NCI-H524 treated with DMSO at 0.1 percent for 48 hours (cell line): ENCODE measurements at places on chromosomes 2 and 18.

DNA sequence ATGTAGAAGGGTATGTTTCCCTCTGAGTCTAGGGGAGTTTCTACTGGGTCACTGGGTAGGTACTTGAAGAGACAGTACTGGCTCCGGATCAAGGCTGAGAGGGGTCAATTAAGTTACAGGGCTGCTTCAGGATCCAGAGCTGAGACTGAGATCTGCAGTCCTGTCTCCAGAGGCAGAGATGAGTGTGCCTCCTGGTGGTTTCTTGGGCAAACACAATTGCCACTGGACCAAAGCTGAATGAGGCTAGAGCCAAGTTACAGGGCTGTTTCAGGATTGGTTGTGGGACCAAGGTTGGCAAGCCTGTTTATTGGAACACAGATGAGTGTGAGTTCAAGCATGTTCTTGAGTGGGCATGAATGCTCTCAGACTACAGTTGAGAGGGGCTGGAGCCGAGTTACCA, 157.9 kb downstream of the ADCYAP1 start:
- no peak for DNase-seq

- no peak for DNase-seq
Observed at GRCh38 chr2:191215666-191216065, 29.5 kb upstream of the MYO1B start.

GRCh38 chr2:51781691-51782090, 749.8 kb upstream of the NRXN1 start:
- DNase-seq, result no peak

DNA sequence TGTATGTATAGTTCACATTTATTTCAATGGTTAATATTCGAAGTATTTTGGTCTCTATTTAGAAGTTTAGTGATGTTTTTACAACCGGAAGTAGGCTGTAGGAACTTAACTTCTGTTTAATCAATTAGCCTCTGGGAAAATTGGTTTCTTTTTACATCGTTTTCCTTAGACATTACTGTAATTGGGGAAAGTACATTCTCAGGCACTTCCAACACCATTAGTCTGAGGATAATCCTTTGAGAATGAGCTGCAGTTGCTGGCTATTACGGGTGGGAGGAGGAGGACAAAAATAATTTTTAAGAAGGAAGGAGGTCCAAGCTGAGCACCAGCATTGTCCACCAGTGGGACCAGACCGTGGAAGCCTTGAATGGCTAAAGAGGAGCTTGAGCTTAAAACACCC, 70.4 kb upstream of the ST3GAL5 start:
- no peak for DNase-seq

- DNase-seq, result no peak
Observed at GRCh38 chr2:95062242-95063085, 37.0 kb downstream of the MAL start.

DNA sequence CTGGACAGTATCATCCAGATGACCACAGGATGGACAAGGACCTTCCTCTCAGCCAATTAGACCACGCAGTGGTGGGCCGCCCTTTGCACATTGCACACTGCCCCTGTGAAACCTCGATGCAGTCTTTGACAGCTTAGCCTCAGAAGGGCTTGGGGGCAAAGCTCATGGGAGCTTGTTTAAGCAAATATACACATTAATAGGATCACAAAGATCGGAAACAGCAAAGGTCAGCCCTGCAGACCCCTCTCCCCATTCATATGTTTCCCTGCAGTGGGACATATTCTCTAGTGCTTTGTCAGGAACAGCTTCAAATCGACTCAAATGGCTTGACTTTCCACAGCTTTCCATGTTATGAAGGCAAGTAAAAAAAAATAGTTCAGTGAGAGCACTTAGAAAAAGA, 189.6 kb upstream of the LYPD1 start:
- no peak for DNase-seq

DNA sequence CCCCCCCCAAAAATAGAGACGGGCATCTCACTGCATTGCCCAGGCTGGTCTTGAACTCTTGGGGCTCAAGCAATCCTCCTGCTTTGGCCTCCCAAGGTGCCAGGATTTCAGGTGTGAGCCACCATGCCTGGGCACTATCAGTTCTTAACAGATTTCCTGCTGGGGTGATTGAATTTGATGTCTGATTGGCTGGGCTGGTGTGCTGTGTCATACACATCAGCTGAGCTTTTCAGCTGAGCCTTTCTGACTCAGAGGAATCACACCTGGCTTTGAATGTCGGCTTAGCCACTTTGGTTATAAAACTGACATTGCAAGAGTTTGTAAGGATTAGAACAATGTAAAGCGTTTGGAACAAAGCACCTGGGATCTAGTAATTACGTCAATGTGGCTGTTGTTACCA, 18.9 kb downstream of the NCAPH start:
- no peak for DNase-seq

GRCh38 chr2:131046918-131047652, 46.2 kb downstream of the FAM168B start:
- DNase-seq, result no peak

DNA sequence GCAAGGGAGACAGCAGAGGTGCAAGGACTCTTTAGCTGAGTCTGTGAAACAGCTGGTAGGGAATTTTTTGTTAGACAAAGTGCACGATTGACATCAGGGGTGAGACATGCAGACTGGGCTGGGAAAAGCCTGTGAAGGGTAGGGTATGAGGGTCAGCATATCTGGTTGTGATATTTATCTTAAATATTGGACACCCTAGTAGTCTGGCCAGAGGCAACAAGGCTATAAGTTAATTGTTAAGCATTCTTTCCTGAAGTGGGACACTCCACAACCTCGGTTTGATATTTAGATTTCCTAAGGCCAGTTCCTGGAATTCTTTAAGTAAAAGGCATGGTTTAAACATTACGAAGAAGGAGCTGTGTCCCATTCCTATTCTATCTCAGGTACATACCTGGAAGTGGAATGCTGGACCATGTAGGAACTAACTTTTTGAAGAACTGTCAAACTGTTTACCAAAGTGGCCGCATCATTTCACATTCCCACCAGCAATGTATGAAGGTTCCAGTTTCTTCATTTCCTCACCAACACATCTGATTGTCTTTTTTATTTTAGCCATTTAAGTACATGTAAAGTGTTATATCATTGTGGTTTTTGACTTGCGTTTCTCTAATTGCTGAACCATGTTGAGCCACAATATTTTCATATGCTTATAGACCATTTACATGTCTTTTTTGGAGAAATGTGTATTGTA, 22.5 kb downstream of the EHBP1 start:
- no peak for DNase-seq

DNA sequence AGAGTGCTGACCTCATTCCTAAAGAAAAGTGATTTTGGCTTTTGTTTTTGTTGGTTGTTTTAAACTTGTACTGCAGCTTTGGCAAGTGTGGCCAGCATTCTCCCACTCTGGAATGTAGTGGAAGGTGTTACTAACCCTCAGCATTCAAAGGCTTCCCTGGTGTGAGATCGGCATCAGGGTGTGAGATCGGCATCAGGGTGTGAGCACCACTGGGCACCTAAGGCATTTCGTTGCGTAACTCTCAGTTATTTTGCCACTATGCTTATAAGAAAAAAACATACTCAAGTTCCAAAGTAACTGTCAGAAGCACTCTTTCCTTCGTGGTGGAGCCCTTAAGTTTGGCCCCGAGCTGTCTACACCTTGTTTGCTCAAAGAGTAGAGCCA, 1.7 kb downstream of the CYBRD1 start:
- no peak for DNase-seq

DNA sequence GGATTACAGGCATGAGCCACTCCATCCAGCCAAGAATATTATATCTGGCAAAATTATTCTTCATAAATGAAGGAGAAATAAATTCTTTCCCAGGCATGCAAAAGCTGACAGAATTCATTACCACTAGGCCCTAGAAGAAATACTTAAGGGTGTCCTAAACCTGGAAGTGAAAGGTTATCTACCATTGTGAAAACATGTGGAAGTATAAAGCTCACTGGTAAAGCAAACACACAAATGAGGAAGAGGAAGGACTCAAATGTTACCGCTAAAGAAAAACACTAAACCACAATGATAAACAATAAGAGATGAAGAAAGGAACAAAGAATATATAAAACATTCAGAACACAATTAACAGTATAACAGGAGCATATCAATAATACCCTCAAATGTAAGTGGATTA, 171.8 kb downstream of the CAMKMT start:
- DNase-seq, result no peak

DNA sequence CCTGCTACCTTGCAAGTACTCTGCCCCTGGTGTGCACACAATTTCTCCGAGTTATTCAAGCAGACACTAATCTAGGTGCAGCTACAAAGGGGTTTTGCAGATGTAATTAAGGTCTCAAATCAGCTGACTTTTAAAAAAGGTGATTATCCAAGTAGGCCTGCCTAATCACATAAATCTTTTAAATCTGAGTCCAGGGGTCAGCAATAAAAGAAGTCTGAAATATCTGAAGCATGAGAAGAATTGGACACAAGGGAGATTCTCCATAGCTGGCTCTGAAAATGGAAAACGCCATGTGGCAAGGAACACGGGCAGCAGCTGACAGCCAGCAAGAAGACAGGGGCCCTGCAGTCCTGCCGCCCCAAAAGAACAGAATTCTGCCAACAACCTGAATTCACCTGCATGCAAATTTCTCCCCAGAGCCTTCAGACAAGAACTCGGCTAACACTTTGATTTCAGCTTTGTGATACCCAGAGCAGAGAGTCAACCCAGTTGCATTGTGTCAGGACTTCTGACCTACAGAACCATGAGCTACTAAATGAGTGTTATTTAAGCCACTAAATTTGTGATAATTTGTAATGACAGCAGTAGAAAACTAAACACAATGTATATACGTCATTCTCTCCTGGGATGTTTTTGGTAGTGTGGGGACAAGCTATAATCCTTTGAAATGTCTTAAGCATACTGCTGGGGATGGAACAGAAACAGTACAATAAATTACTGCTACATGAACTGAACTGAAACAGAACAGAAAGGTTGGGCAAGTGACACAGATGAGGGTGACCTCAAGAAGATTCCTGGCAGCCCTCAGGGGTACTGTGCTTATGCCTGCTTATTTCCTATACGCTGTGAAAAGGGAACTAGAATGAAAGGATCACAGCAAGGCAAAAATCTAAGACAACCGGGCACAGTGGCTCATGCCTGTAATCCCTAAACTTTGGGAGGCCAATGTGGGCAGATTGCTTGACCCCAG, 3.2 kb downstream of the INO80C start:
- no peak for DNase-seq

DNA sequence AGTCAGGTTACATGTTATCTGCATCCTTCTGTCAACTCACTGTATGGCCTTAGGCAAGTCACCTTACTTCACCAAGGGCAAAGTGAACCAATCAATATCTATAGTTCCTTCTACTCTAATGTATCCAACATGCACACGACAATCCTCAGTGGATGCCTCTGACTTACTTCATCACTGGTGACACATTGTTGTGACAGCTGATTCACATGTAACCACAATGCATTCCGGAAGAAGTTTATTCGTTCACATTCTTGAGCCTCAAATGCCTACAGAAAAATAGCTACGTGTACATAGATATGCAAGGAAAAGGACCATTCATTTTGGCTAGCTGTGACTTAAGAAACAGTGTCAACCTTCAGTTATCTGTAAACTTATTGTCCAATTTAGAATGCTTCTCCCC, 26.3 kb upstream of the EPG5 start:
- DNase-seq, result no peak

GRCh38 chr2:240917684-240918257, 11.6 kb downstream of the CROCC2 start:
- no peak for DNase-seq

DNA sequence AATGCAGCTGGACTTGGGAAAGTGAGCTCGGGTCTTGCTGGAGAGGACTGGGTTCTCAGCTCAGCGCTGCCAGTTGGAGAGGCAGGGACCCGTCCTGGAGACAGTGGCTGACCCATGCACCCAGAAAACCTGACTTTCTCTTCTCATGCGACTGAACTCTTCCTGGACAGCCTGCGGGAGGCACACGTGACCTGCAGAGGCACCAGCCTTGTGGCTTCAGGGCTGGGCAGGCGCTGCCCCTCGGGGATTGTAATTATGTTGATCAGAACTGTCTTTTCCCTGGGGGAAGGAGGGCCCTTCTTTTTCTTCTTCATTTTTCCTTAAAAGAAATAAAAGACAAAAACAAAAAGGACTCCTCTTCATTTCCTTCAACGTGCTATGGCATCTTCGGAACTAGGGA, 198.1 kb downstream of the VAPA start:
- no peak for DNase-seq

DNA sequence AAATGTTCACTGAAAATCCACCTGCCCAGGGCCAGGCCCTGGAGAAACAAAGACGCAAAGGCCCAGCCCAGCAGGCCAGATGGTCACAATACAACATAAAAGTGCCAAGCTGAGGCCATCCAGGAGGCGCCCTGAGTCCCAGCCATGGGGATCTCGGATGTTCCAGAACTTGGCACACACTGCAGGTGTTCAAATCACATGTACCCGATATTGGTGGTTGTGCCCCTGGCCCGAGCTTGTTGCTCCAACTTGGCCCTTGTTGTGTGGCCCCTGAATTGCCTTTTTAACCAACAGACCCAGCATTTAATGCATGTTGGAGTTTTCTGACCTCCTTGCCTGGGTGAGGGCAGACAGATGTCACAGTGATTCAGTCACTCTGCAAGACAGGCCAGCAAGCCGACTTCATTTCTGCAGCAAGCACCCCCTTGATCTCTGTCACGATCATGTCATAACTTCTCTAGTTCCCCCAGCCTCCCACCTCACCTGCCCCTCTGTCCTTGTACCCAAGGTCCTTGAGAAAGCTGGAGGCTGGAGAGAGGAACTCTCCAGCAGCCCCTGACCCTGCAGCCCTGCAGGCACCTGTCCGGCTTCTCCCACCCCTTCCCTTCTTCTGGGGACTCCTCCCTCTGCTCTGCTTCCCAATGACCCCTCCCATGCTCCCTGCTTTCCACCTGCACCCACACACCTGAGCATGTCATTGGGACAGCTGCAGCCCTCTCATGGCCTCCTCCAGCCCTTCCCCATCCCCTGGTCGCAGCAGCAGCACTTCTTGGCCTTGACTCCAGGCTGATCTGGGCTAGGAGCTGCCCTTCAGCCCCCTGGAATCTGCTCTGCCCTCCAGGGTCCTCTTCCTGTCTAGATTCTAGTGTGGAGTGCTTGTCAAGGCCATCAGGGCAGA, 9.1 kb downstream of the NGEF start:
- no peak for DNase-seq

DNA sequence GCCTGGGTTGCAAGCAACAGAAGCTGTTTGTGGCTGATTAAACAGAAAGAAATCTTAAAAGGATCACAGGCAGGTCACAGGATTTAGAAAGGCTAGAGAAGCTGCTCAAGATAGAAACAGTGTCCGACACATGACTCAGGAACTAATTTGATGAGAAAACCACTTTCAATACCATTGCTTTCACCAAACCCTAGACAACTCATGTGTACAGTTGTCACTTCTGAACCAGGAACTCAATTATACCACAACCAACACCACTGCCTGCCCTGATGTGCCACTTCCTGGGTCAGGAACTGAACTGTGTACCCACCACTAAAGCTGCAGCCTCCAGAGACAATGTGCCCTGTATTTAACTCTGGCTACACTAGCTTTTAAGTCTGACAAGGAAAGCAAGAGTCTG, 56.0 kb downstream of the TMEM247 start:
- no peak for DNase-seq

GRCh38 chr2:15636972-15637785, 45.5 kb downstream of the DDX1 start:
- DNase-seq, result peak; percentile 33

GRCh38 chr2:144935736-144936135, 415.8 kb upstream of the ZEB2 start:
- no peak for DNase-seq
